ENCODE measurements at places on chromosomes 4 and X.

DNA sequence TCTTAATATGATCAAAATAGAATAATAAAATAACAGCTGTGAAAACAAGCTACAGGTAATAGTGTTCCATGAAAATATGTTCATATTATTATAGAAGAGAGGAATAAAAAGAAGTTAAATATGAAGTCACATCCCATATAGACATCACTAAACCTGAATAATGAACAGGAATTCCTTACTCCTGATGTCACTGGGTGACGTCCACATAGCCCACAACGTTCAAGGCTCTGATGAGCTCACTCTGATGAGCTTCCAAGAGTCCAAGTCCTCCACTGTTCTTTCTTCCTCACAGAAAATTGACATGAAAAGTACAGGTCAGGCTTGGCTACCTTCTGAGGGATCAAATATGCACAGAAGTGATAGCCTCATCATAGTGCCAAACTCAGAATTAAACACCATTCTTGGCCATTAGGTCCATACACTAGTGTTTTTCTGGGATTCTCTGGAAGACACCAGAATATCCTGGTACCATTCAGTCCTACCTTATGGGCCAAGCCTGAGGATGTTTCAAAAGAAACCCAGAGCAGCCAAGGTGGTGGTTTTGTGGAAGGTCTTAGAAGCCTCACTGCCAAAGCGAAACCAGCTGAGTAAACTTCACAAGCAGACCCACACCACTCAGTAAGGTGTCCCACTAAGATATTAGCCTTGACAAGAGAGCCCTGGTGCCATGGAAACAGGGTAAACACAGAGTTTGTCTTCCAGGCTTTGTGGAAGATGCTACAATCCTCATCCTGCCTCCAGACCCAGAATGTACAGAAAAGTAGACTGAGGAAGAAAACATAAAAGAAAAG lies 138.4 kb upstream of the HHIP start:
- no peak for ATAC-seq

GRCh38 chr4:13476915-13477314 lies 7.2 kb downstream of the RAB28 start:
- peak; percentile 98 for ATAC-seq

DNA sequence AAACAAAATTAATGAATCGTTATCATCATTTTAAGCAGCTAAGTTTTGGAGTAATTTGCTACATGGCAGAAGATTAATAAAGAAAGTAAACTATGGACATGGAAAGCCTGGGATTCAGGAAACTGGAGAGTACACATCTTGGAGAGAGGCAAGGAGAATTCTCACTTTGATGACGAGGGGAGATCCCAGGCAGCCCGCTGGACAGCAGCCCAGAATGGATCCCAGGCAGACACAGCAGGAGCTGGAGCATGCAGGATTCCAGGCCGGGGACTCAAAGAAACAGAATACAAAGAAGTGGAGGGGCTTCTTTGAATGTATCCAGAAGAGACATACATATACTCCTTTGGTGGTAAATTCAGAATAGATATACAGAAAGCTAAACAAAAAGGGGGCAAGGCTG lies 118.0 kb upstream of the ATP6AP2 start:
- no peak for ATAC-seq

DNA sequence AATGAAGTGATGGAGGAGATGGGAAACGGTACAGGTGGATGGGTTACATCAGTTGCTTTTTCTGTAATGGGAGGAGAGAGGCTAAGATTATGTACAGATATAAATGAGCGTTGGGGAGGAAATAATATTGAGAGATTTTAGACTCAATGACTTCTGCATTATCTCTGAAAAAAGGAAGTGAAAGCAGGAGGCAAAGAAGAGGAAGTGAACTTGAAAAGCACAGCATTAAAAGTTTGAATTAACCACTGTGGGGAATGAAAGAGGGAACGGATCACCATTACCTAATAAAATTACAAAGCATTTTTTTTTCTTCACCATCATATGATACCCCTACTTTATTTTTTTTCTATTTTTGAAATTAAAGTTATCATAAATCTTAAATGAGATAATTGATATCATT lies 1025.5 kb downstream of the RPA4 start:
- ATAC-seq = no peak

- no peak for ATAC-seq
These were observed 185.4 kb downstream of the TSPAN5 start for GRCh38 chr4:98473046-98473445.

DNA sequence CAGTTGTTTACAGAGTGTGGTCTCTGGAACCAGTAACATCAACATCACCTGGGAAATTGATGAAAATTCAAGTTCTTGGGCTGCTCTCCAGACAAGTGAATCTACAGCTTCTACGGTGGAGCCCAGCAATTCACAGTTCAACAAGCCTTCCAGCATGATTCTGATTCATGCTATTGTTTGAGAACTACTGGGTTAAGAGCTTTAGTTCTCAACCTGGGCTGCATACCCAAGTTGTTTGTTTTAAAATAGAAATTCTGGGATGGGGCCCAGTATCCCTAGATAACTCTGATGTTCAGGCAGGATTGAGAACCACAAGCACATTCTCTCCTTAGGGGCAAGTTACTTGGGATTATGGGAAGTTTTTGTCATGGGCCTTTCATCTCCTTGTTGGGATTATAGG lies 37.9 kb upstream of the PGK1 start:
- no peak for ATAC-seq

Data from SK-N-SH treated with all-trans-retinoic acid at 6 μM for 48 hours (cell line).